Osteocyte (in vitro differentiated cells): ENCODE measurements at places on chromosomes 16 and 17. TPM values are rescaled to one million over a fixed set of nuclear protein-coding genes. Genes with fewer than 3 reads are reported as not detected.

Gene RHBDL1
- total RNA-seq: 3.6 and 5.4 TPM in 2 replicates

Gene PITPNM3
- total RNA-seq: 0.78 and 0.94 TPM in 2 replicates

Gene TERB1
- 0.18 and 0.43 TPM in 2 replicates for total RNA-seq

Gene SLC2A4
- 0.59 and 0.63 TPM in 2 replicates for total RNA-seq

Gene TPSB2
- total RNA-seq: not detected in 2 replicates

Gene EFCAB13
- total RNA-seq: 1.9 and 2.7 TPM in 2 replicates

Gene PRSS33
- not detected in 2 replicates for total RNA-seq

Gene KCNG4
- not detected in 2 replicates for total RNA-seq

Gene MMP25
- 3.0 and 3.6 TPM in 2 replicates for total RNA-seq

Gene CLEC19A
- total RNA-seq: not detected in 2 replicates

Gene IL34
- 12.7 and 14.3 TPM in 2 replicates for total RNA-seq

DNA sequence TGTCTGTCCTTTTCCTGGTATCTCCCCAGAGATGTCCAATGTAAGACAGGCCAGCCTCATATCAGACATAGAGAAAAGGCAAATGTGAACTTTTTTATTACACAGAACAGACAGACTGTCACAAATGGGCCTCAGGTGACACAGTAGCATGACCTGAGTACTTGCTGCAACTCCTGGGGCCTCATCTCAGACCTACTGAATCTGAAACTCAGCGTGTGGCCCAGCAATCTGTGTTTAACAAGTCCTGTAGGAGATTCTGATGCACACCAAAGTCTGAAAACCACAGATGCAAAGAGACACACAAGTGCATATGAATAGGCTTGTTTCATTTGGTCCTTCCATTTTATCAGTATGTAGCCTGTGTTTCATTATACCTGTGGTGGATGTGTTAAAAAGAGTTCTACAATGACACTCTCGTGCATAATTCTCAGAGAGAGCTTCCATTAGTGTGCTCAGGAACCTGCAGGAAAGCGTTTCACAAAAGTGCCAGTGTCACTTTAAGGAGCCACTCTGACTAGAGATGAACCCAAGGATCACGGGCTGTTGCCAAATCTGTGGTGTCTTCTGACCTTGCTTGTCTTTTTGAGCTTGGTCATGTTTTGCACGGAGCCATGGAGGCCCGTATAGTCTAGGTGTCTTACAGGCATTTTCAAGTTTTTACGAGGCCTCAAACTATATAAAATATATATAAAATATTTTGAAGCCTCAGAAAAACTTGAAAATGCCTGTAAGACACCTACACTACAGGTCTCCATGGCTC lies 33.8 kb upstream of the NF1 start:
- peak; percentile 32 for DNase-seq

GRCh38 chr17:1120596-1121441 lies 59.0 kb downstream of the ABR start:
- DNase-seq: no peak

DNA sequence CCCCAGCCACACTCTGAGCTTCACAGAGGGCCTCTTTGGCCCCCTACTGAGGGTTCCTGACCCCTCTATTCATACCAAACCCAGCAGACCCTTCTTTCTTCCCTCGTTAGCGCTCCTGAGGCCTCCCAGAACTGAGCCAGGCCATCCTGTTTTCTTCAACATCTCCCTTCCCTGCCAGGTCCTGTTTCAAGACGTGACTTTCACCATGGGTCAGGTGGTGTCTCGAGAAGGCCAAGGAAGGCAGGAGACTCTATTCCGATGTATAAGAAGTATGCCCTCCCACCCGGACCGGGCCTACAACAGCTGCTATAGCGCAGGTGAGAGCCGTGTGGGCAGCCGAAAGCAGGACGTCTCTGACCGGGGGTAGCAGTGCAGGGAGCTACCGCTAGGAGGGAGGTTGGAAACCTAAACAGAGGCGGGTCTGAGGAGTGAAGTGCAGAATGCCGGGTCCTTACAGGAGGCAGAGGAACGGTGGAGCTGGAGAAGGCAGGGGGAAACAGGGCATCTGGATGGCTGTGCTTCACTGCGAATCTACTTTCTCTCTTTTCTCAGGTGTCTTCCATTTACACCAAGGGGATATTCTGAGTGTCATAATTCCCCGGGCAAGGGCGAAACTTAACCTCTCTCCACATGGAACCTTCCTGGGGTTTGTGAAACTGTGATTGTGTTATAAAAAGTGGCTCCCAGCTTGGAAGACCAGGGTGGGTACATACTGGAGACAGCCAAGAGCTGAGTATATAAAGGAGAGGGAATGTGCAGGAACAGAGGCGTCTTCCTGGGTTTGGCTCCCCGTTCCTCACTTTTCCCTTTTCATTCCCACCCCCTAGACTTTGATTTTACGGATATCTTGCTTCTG lies 1.3 kb upstream of the SENP3 start:
- DNase-seq: no peak

GRCh38 chr17:79129523-79129922 lies 54.9 kb downstream of the ENGASE start:
- no peak for DNase-seq

- no peak for DNase-seq
Measured at GRCh38 chr17:17612085-17613022, 20.8 kb upstream of the PEMT start.

DNA sequence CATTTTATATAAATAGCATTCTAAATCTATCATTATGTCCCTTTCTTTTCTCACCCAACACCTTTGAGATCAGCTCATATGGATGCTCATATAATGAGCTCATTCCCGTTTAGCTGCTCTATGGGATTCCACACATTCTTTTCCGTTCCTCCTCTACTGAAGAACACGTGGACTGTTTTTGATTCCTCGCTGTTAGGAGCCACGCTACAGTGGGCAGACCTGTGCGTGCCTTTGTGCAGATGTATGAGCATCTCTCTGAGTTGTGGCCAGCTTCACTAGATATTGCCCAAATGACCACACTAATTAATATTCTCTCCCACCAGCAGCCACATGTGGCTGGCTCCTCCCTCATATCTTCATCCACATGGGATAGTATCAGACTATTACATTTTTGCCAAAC lies 6.0 kb upstream of the TNFRSF13B start:
- DNase-seq: no peak

GRCh38 chr17:9862949-9863348 lies 37.2 kb downstream of the GLP2R start:
- DNase-seq: no peak

DNA sequence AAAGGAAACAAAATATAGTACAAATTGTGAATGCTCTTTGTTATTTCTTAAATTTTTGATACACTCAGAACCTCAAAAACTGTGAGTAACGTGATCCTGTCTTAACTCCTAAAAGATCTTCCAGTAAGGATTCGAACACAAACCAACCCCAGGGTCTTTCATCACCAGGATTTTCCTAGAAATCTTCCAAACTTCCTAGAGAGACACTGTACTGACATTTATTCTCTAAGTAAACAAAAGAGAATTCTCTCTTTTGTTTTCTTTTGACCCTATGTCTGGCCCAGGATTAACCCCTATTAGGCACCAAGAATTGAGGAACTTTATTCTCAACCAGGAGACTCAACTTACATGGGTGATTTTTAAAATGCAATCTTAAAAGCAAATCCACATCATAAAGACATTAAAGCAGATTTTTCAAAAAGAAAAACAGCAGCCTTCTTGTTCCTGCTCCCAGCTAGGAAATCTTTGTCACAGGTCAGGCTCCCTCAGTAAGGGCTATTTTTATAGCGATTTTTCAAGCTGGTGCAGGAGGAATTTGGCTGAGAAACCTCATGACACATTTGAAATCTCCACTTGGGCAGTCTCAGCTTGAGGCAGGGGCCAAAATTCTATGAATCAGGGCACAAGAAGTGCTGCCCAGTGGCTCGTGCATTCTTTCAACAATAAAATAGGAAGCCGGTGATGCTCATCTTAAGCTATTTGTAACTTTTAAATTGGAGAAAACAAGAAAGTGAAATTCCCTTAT lies 6.2 kb upstream of the SMG1 start:
- no peak for DNase-seq

DNA sequence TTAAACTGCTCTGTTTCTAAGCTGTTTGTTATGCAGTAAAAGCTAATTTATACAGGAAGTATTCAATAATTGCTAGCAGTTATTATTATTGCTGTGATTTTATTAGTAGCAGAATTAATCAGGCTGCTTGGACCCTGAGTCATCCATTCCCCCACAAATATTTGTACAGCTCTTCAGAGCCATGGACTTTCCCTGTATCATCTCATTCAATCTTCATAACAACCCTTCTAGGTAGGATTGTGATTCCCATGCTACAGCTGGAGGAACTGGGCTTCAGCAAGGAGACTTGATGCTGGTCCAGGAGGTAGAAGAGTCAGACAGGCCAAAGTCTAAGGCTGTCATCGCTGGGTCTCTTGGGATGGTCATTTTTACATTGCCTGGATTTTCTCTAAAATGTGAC lies 208.3 kb downstream of the C16orf95 start:
- no peak for DNase-seq

- DNase-seq: no peak
Measured at GRCh38 chr17:61795546-61795945, 67.8 kb downstream of the BRIP1 start.

- DNase-seq: peak; percentile 96
Measured at GRCh38 chr17:1714980-1715802, 5.0 kb upstream of the TLCD2 start.

- no peak for DNase-seq
Measured at GRCh38 chr16:4617880-4618279, 3.2 kb upstream of the UBALD1 start.

DNA sequence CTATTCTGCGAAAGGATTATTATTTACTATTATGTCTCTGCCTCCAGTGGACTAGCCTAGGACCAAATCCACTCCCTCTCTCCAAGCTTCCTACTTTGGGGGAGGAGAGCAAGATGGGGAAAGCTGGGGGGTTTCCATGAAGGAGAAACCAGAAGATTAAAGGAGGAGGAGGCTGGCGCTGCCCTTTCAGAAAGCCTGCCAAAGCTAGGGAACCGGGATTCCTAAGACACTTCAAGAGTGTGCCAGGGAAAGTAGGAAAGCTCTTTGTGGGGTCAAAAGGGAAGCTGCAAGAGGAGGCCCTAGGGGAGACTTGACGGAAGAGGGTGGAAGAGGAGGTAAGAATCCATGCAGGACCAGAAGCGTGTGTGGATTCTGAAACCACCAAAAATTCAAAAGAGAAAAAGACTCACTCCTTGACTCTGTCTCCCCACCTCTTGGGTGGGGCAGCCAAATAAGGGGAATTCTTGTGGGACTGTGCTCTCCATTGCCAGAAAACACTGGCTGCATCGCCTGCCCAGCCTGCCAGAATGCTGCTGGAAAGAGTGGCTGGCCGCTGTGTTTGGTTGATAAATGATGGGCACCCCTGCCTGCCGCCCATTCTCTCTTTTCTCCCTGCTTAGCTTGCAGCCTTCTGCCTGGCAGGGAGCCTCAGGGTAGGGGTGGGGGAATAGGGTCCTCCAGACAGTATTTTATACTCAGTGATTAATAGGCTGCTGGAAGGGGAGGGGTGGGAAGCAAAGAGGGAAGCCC lies 11.8 kb upstream of the KAT7 start:
- DNase-seq: no peak

GRCh38 chr17:68377771-68378267 lies 79.5 kb downstream of the WIPI1 start:
- no peak for DNase-seq

GRCh38 chr16:81366316-81366932 lies 51.7 kb downstream of the GAN start:
- DNase-seq: no peak

DNA sequence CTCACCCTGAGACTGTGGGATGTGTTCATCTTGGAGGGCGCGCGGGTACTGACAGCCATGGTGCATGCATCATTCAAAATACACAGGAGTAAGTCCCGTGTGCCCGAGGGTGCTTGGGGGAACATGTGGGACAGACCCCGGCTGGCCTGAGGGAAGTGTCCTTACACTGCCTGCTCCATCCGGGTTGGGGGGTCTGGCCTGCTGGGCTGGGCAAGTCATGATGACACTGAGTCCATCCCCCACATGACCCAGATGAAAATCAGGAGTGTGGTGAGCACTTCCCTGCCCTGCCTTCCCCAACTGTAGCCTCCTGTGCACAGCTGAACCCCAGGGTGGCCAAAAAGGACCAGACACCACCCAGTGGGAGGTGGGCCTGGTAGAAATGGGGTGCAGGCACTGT lies 10.8 kb downstream of the TBC1D26 start:
- DNase-seq: no peak

- DNase-seq: no peak
Measured at GRCh38 chr16:89534252-89534756, 26.1 kb downstream of the SPG7 start.

DNA sequence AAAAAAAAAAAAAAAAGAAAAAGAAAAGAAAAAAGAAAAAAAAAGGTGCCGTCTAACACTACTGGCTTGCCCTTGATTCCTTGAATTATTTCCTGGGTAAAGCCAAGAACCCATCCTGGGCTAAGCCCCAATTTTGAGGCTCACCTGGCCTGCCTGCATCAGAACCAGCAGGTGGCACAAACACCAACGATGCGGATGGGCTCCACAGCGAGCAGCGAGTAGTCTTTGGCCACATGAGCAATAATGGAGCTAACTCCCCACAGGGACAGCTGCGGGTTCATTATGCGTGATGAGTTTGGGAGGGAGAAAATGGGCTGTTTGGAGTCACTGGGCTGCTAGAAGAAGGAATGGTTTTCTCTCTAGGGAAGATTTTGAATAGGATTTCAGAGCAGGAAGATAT lies 91.1 kb downstream of the ASIC2 start:
- no peak for DNase-seq

GRCh38 chr17:70137451-70138230 lies 31.7 kb upstream of the KCNJ2 start:
- no peak for DNase-seq

- DNase-seq: no peak
Measured at GRCh38 chr17:35617505-35617904, 30.4 kb downstream of the AP2B1 start.

GRCh38 chr17:17354560-17355349 lies 51.6 kb downstream of the NT5M start:
- no peak for DNase-seq

- DNase-seq: peak; percentile 89
Measured at GRCh38 chr17:62064791-62065563, at the start of gene MED13. Gene MED13 (minus strand): TSS chr17:62065278. CDS start chr17:62065205, 73 bp downstream.

DNA sequence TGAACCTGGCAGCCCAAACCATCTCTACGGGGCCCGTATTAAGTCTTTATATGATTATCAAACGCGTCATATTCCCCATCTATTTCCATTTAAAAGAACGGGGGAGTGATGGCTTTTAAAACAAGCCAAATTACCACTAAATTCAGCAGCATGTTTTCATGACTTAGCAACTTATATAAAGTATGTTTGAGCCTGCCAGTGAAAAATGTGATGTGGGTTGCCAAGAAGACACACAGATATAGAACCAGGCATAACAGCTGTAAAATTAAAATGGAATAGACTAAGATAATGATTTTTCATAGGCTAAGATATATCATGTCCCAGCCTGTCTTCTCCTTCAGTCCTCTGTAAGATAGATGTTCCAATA lies 44.8 kb upstream of the HSBP1 start:
- no peak for DNase-seq

- no peak for DNase-seq
Measured at GRCh38 chr17:66255527-66255971, 26.3 kb upstream of the APOH start.
